ENCODE measurements at places on chromosomes 2 and 18.

DNA sequence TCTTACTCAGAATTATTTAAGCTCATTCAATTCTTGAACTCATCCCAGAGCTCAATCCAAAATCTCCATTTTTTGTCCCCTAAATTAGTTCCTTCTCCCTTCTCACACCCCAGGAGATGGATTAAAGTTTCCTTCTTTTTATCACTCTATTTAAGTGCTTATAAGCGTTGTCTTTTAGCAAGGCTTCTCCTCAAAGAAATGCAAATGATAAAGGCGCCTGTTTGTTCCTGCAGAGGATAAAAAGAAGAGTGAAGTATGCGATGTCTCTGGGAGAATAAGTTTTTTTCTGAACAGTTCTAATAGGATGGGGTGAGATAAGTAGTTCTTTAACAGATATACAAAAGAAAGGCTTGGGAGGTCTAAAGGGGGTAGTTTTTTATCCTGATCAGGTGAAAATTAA, 303.3 kb downstream of the CNTNAP5 start:
- no peak for ATAC-seq

DNA sequence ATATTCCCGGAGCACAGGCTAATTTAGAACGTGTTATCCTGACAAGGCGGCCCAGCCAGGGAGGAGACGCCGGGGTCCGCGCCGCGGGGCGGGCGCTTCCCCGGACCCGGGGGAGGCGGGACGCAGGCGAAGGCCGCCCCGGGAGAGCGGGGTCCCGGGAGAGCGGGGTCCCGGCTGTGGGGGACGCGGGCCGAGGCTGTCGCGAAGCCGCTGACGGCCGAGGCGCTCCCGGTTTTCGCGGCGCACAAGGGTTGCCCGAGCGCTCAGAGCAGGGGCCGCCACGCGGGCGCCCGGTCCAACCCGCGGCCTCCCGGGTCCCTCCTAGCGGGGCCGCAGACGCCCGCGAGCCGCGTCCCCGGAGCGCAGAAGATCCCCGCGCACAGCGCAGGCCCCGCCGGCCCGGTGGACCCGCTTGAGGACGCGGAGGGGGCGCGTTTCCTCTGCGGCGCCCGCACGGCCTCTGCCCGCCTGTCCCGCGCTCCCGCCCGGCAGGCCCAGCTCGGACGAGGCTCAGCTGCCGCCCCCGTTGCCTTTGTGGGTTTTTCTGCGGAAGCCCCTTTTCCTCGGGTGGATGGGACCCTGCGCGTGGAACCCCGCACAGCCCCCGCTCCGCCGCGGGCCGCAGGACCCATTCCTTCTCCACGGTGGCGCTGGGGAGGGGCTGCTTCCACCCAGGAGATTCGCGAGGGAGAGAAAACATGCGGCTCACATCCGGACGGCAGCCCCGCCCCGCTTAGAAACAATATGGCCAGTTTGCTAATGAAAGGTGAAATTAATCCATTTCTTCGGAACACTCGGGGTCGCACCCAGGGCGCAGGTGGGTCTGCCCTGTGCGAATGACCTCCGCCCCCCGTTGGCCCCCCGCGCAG, 9.6 kb upstream of the KCNG2 start:
- ATAC-seq: no peak

- ATAC-seq: peak; percentile 84
These were observed 103.6 kb upstream of the AGAP1 start for GRCh38 chr2:235390108-235390815.

DNA sequence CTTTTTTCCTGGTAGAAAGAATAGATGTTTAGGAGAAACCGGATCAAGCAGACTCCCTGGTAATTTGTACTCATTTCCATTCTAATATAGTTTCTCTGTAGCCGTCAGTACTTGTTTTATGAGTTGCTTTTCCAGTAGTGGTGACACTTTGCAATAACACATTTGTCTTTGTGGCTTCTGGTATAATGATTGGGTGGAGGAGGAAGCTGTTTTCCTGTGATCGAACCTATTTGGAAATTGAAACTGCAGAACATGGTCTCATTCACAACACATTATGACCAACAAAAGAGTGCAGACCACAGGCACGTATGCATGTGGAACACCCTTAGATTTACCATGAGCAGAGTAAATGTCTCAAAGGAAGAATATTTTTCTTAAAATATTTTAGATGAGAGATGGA, 7.6 kb upstream of the SERPINB12 start:
- ATAC-seq: peak; percentile 67

DNA sequence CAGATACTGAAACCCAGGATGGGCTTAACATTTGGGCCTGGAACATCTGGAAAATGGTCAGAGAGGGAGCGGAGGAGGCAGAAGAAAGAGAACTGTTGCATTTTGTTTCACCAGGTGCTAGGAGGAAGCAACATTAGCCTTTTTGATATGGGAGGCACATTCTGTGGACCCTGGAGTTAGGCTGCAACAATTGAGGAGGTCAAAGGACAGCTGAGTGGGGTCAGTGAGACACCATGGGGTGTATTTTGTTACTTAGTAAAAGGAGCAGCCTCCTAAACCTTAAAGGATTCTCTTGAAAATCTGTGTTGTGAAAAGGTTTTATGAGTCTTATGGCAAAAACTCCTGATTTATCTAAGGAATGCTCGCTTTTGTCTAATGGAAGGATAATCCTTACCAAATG, 124.9 kb downstream of the GREB1L start:
- no peak for ATAC-seq

GRCh38 chr2:105866216-105867185, 121.8 kb downstream of the NCK2 start:
- peak; percentile 21 for ATAC-seq

DNA sequence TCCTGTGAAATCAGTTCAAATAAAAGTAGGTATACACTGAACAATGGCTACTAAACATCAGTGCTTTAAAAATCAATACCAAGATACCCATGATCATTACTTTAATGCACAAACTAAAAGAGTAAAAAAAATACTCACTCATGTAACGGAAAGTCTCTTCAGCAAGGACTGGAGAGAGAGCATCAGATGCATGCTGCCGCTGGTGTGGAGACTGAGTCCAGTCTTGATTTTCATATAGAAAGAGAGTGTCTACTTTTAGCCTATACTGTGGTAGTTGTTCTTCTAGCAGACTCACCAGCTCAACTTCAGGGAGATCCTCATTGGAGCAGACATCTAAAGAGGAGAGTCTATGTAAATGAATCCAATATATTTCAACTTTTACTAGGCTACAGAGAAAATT, 44.0 kb downstream of the TRAK2 start:
- ATAC-seq: no peak

DNA sequence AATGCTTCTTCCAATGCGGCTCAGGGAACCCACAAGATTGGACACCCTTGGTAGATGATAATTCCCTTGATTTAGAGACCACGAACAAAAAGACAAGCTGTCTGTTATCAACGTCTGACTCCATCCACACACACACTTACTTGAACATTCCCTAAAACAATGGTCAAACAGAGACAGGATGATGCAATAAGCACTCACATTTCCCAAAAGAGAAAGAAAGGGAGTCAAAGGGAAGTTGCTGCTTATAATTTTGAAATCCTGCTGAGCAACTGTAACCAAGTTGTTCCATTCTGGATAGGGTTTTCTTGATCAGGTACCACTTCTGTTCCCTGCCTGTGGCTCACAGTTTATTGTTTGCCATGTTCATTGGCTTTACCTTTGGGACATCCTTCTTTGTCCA, 571.3 kb upstream of the CNTNAP5 start:
- no peak for ATAC-seq

DNA sequence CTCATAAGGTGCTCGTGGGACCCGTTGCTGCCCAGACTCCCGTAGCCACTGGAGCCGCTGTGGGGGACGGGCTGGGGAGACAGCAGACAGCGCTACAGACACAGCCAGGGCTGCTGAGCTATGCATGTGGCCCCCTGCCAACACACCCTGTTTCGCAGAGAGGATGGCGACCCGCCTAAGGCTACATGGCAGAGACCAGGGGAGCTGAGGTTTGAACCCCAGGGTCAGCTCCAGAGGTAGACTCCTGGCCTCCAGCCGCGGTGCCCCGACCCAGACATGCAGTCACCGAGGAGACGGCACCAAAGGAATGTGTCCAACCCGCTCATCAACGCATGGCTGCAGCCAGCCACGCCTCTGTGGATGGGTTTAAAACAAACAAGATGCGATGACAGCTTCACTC, 21.0 kb upstream of the HES6 start:
- no peak for ATAC-seq

- ATAC-seq: no peak
These were observed 79.1 kb upstream of the ZFP36L2 start for GRCh38 chr2:43305517-43305916.

DNA sequence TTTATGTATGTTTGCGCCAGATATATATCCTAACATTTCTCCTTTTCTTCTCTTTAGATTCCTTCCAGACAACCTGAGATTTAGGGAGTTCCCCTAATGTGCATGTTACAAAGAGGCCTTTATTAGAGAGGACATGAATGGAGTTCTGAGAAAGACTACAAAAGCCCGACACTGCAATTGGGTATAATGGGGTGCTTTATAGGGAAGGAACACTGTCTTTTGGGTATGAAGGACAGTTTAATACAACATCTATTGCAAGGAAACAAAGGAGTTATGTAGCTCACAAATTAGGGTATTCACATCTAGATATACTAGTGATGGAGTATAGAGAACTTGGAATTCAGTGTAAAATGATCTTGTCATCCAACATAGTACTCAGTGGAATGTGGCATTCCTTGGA, 383.8 kb downstream of the FIGN start:
- no peak for ATAC-seq

GRCh38 chr2:43424262-43425207, 171.3 kb downstream of the THADA start:
- ATAC-seq: no peak

Measured in esophagus mucosa (tissue), 1 donor.